ENCODE measurements at places on chromosomes 5 and 9.

DNA sequence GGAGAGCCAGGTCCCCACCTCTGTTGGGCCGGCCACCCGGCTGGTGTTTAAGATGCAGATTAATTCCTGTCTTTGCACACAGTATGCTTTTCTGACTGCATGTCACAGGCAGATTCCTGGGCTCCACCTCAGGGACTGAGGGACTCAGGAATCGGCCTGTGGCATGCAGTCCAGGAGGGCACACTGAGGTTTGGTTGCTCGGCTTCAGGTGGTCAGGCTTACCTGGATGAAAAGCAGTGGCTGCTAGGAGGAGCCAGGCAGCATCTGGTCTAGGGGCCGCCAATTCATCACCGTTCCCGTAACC lies 1.1 kb downstream of the WDR5 start:
- DNase-seq: no peak

- no peak for DNase-seq
Observed at GRCh38 chr9:81574405-81574804, 114.9 kb downstream of the TLE1 start.

DNA sequence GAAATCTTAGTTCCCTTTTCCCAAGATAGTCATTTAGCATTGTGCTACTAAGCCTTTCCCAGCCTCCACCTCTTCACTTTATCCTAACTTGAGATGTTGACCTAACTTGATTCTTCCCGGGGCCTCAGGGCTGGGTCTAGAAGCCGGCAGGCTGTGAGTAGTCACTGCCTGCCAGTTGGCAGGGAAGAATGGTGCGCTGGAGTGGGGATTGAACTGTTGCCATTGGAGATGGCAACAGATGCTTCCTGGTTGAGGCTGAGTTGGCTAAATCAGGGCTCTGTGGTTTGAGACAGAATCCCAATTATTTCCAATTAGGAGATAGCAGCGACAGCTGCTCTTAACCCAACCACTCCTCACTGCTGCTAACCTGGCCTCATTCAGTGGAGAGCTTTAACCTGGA lies 343.1 kb downstream of the BRINP1 start:
- DNase-seq: no peak

- DNase-seq: no peak
Observed at GRCh38 chr9:84002344-84002743, 21.7 kb downstream of the RMI1 start.

DNA sequence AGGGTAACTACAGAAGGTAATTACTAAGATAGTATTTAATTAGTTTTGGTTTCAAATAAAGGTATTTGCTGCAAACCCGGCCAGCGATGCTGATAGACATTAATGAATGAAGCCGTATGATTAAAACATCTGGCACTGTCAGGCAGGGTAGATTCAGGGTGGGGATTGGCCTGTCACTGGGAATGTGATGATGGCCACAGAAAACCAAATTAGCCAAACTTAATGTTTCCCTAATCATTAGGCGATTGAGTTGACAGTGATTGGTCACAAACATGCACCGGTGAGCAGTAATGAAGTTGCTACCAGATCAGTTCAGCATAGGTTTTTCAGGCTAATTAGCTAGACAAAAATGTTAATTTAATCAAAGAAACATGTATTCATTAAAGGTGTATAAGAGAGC lies 107.5 kb downstream of the SGCD start:
- DNase-seq: no peak

DNA sequence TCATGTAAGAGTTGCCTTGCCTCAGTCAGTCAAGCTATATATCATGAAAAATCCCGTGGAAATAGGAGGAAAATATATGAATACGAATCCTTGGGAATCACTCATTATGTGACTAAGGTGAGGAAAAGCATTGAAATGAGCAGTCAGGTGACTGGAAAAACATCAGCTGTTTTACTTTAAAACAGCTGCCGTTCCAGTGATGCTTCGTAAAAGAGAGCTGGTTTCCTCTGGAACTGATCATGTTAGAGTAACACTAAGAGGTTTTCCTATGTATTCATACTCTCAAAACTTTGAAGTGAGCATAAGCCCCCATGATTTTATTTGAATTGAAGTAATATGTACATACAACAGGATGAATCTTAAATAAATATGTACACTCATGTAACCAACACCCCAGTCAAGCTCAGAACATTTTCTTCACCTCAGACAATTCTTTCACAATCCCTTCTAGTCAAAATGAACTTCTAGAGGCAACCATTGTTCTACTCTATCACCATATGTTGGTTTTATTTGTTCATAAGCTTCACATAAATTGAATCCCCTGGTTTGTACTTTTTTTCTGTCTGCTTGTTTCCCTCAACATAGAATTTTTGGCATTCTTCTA lies 107.7 kb downstream of the SLC25A46 start:
- DNase-seq: no peak

GRCh38 chr9:99859243-99859980 lies 37.7 kb downstream of the NR4A3 start:
- DNase-seq: no peak

DNA sequence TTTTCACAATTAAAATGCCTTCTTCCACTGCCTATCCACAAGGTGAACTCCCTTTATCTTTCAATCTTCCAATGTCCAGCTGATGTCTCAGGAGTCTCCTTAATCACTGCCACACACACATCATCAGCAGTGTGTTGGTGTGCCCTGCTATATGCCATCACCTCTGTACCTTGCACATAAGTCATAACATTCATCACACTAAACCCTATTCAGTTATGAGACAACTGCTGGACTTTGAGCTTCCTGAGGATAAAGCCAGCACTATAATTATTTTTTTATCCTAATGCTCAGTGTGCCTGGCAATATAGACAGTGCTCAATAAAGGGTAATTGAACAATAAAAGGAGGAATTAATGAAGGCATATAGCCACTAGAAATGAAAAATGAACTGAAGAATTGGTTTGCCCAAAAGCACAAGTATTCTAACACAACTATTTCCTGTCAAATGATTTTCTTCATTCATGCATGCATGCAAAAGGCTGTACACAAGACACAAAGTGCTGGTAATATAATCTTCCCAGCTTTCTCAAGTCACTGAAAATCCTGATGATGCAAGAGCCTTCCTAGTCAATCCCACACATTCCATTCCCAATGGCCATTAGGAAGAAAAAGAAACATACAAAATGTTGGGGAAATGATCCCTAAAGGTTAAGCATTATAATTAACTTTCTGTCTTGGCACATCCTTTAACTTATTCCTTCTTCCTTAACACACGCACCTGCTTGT lies 32.4 kb downstream of the LPAR1 start:
- no peak for DNase-seq

DNA sequence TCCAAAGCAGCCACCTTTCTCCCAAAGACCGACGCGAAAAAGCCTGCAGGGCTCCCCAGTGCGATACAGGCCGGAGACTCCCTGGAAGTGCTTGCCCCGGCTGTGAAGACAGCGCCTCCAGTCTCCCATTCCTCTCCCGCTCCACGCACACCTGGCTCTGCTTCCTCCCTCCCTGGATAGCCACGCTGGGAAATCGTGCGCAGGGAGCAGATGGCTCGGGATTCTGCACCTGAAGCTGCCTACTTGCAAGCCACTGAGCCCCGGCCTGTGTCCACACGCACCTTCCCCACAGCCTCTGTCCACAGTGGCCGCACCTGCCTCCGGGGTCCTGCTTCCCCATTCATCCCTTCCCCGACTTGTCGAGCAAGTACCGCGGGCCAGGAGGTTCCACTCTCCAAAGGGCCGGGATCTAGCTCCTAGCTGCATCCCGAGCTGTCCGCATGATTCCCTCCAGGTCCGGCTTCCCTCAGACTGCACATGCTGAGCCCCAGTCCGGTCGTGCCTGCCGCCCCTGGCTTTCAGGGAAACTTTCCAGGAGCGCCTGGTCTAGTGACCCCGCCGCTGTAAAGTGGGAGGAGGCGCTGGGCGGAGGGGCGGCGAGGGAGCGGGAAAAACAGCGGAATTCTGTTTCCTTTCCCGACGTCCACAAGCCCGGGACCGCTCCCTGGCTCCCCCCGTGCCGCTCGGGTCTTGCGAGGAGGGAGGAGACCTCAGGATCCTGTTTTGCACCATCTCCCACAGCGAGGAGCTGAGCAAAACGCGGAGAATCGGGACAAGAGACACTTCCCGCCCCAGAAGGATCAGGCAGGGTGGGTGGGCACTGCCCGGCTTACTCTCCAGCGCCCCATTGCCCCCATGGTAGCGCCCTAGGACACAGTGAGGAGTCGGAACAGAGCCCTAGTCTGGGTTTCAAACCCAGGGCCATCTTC lies 2.0 kb downstream of the SEMA6A start:
- no peak for DNase-seq

DNA sequence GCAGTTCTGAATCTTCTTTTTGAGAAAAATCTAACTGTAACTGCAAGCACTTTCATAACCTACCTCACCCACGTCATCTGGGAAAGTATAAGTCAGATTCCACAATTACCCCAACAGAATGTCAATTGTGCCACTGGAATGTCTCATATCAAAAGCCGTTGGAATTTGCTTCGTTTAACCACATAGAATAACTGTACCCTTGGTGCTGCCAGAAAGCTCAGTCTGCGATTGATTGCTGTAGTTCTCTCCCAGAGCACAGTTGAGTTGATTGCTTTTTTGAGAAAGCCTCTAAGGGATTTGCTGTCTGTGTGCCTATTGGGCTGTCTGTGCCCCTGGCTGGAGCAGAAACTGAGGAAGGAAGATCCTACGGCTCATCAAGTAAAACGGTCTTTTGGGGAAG lies 583.6 kb downstream of the TMEM38B start:
- no peak for DNase-seq

- DNase-seq: no peak
Observed at GRCh38 chr5:61280761-61281427, 51.2 kb upstream of the ZSWIM6 start.

GRCh38 chr9:128053560-128053959 lies 13.6 kb downstream of the NAIF1 start:
- peak; percentile 63 for DNase-seq

- DNase-seq: no peak
Observed at GRCh38 chr5:32455311-32455710, 10.8 kb upstream of the ZFR start.

GRCh38 chr5:146291421-146292074 lies 47.1 kb upstream of the POU4F3 start:
- no peak for DNase-seq

DNA sequence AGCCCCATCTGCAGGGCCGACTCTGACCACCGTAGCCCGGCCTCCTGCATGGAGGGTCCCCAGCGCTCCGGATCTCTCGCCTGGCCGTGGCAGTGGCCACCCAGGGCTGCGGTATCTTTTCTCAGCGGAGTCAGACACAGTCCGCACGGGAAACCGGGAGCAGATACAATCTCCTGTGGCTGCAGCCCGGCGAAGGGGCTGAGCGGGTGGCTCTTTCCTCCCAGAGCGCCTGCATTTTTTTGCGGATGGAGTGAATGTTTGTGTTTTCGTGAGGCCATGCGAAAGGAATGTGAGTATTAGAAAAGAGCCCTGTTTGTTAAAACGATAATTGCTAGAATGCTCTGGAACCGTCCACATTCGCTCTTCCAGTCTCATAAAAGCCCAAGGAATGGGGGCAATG lies 53.4 kb upstream of the PTCH1 start:
- DNase-seq: no peak

DNA sequence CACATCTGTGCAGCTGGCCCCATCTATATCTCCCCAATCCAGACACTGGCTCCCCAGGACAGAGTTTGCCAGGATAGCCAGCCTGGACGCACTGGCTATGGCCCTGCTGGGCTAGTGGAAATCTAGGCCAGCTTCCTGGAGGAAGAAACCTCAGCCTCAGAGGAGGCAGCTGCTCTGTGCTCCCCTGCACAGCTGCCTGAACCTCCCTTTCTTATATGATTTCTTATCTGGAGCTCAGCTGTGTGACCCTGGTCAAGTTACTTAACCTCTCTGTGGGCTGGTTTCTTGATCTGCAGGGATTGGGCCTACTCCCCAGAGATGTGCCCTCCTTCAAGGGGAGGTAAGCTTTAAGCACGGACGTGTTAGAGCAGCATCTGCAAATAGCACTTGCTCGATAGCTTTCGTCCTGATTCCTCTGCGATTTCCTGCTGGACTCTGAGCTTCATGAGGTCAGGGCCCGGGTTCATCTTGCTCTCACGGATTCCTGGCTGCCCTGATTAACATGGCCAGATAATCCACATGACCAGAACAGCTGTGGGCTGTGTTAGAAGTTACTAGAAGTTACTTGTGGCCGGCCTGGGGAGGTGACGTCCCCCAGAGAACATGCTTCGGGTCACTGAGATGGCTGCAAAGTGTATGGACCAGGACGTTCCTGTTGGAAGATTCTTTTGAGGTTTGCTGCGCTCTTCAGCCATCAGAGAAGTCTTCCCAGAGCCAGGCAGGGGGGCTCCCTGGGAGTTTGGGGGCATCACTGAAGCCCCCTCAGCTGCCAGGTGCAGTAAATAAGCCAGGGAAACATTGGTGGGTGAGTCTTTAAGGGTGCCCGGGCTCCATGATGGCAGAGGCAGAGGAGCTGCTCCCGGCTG lies 14.5 kb downstream of the C9orf50 start:
- no peak for DNase-seq

- no peak for DNase-seq
Observed at GRCh38 chr9:80156756-80157472, 585.1 kb downstream of the TLE4 start.

DNA sequence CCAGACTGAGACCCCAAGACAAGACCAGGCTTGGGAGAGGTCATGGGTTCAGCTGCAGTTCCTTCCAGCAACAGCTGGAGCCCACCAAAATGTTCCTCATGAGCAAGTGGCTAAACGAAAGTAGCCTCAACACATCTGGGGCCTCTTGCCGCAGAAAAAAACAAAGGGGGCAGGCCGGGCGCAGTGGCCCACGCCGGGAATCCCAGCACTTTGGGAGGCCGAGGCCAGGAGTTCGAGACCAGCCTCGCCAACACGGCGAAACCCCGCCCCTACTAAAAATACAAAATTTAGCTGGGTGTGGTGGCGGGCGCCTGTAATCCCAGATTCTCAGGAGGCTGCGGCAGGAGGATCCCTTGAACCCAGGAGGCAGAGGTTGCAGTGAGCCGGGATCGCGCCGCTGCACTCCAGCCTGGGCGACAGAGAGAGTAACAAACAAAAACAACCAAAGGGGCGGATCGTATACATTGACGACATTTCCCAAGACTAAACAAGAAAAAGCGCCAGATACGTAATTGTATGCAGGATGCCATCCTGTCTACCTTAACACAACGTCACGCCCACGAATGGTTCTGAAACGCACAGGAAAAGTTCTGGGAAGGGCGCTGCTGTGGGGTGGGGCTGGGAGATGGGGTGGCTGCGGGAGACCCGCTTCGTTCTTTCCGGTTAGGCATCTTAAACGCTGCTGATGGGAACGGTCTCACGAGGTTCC lies 1.7 kb downstream of the INPP5E start:
- DNase-seq: no peak

DNA sequence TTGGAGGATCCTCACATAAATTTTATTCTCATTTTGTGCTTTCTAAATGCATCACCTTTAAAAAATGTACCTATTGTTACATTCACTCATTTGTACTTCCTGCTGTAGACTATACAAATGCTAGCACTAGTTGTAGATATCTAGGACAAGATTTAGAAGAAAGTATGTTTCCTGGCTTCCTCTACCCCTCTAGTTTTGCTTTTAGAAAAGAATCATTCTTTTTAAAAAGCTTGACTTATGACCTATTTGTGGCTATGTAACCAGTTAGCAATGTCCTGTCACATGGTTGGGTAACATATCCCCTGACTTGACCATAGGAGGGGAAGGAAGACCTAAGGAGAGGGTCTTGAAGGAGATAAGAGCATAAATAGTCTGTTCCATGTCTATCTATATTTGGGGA lies 13.3 kb downstream of the CAMK4 start:
- DNase-seq: no peak
